Stomach (tissue), 19 donors: ENCODE measurements at places on chromosomes 5 and 9.

- no peak for DNase-seq
- H3K27me3 ChIP-seq, result peaks cover 31% of the 10 kb centered on the region
- no peak overlapping the region for H3K27ac ChIP-seq
- peak overlapping the region; percentile 56 for H3K4me3 ChIP-seq
- H3K4me1 ChIP-seq, result peaks cover 7% of the 10 kb centered on the region
Measured at GRCh38 chr5:141051521-141051866, 320 bp downstream of the PCDHB1 start.

DNA sequence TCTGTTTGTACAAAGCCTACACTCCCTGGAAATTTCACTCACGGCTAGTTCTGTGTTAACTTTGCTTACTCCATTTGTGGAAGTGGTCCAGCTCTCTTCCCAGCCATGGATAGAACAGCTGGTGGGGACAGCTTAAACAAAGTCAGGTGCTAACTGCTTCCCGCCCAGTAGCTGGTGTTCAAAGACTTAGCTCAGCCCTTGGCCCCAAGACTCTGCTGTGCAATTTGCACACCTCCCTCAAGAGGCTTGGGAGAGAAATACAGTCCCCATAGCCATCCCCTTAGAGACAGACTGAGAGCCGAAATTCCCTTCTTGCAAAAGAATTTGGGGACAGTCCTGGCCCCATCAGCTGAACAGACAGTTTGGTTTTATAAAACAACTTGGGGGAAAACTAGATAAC lies 73.8 kb upstream of the RAI14 start:
- no peaks in the 10 kb centered on the region for H3K36me3 ChIP-seq
- H3K27me3 ChIP-seq, result no peaks in the 10 kb centered on the region
- DNase-seq, result no peak
- H3K27ac ChIP-seq, result no peak overlapping the region
- H3K4me3 ChIP-seq, result no peak overlapping the region

DNA sequence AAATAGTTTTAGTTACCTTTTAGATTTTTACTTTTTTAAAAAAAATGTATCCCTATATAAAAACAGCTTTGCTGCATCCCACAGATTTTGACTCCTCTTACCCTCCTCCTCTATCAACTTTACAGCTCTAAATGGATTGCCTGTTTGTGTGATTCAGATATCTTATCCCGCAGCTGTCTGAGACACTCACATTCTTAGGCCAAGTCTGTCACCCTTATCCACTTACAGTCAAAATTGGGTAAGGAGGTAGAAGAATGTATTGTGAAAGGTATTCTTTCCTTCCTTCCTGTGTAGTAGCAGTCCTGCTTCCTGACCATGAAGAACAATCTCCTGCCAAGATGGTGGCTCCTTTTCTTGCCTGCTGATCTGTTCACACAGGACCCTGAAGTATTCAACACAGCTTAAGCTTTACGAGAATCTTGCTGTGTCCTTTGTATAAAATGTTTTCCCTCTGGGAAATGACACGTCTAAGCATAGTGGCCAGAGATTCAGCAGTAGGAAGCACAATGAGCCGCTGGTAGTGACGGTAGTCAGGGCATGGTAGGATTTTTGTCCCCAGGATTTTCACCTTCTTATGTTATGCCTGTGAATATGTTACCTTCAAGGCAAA lies 67.7 kb upstream of the ST8SIA4 start:
- no peak overlapping the region for H3K4me3 ChIP-seq
- no peak overlapping the region for H3K27ac ChIP-seq
- no peaks in the 10 kb centered on the region for H3K36me3 ChIP-seq
- no peaks in the 10 kb centered on the region for H3K27me3 ChIP-seq
- no peaks in the 10 kb centered on the region for H3K4me1 ChIP-seq
- no peak for DNase-seq

DNA sequence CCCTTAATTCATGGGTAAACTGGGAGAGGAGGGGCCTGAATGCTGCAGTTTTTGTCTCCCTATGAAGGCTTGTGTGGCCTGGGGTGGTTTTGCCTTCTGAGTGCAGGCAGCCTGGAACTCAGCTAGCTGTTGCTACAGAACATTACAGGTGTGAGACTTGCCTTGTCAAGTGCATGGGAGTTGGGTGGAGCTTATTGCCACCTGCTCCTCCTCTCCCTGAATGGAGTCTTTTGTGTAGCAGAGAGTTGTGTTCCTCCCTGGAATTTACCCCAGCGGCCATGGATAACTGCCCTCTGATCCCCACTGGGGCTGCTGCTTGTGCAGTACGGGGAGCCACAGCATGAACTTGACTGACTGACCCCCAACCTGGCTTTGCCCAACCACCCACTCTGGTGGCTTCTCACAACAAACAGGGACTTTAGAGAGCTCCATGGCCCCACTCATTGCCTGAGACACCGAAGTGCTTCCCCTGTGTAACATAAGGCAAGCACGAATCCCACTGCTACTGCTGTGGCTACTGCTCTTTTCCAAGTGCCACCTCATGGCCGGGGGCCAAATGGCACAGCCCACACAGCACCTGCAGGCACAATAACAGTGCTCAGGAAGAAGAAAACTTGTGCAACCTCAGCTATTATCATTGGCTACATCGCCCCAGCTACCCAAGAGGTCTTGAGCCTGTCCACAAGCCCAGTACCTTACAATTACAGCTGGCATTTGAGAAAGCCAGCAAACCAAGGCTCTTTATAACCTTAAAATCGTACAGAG lies 942.9 kb downstream of the CDH18 start:
- DNase-seq, result peak; percentile 1
- H3K27me3 ChIP-seq, result no peaks in the 10 kb centered on the region
- no peak overlapping the region for H3K4me3 ChIP-seq

DNA sequence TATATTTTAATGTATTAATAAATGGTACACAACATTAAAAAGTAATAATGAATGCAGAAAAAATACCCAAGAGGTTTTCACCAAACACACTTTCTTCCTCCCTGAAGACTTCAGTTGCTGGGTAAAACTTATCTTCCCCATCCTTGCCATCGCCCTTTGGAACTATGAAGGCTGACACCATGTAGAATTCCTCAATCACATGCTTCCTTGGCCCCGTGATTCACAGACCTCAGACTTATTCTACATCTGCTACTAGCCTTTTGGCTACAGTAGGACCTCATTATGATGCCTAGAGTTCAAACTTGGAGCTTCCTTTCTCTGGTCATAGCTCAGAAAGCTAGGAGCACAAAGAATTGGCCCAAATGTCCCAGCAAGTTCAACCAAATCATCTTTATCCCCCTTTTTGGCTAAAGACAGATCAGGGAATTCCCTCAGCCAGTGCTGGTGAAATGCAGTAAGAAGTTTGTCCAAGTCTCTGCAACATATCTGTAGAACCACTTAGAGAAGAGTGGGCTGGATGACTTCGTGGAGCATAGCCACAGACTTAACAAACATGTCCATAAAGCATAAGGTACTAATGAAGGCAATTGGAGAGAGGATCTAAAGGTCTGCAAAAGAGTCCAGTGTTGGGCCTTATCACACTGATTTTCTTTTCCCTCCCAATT lies 253.5 kb downstream of the SEC61B start:
- DNase-seq, result no peak
- no peaks in the 10 kb centered on the region for H3K4me1 ChIP-seq
- H3K36me3 ChIP-seq, result no peaks in the 10 kb centered on the region
- no peak overlapping the region for H3K27ac ChIP-seq
- no peaks in the 10 kb centered on the region for H3K27me3 ChIP-seq

DNA sequence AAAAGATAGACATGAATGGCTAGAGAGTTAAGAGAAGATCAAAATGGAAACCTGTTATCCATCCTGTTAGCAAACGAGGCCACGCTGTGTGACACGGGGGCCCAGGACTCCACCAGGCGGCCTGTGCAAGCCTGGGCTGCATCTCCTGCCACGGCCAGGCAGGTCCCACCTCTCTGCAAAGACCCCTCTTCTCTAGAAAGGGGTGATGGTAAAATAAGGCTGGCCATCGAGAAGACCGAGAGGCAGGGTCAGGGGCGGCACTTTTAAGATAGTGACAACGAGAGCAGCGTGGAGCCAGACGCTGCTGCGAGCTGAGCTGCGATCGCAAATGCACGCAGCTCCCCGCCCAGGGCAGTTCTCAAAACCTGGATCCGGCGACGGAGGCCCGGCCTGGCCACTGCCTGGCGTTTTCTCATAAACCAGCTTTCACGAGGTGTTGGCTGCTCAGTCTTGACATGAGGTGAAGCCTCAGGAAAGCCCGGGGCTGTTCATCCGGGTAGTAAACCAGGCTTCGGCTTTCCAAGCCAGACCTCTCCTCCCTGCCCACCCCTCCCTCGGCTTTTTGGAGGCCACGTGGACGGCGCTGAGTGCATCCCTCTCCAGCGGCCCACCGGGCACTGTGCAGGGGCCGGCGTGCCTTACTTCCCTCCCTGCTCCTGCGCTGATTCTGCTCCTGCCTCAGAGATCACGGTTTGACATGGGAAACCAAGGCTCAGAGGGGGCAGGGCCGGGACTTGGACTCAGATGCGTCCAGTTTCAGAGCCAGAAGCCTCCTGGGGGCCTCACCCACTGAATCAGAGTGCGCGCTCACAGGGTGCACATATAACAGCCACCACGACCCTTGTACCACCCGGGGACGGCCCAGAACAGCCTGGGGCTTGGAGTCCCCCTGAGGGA lies 151.6 kb upstream of the PHYKPL start:
- peaks cover 4% of the 10 kb centered on the region for H3K4me1 ChIP-seq
- DNase-seq, result no peak
- no peaks in the 10 kb centered on the region for H3K27me3 ChIP-seq
- H3K27ac ChIP-seq, result no peak overlapping the region
- H3K36me3 ChIP-seq, result no peaks in the 10 kb centered on the region

- no peak overlapping the region for H3K27ac ChIP-seq
- no peak overlapping the region for H3K4me3 ChIP-seq
- DNase-seq, result no peak
- H3K4me1 ChIP-seq, result peaks cover 32% of the 10 kb centered on the region
Measured at GRCh38 chr5:59116231-59116865, 533.5 kb downstream of the RAB3C start.

- H3K27ac ChIP-seq, result no peak overlapping the region
- no peaks in the 10 kb centered on the region for H3K27me3 ChIP-seq
- H3K4me1 ChIP-seq, result no peaks in the 10 kb centered on the region
- H3K36me3 ChIP-seq, result no peaks in the 10 kb centered on the region
- no peak overlapping the region for H3K4me3 ChIP-seq
Measured at GRCh38 chr9:99345942-99346341, 123.9 kb downstream of the SEC61B start.

DNA sequence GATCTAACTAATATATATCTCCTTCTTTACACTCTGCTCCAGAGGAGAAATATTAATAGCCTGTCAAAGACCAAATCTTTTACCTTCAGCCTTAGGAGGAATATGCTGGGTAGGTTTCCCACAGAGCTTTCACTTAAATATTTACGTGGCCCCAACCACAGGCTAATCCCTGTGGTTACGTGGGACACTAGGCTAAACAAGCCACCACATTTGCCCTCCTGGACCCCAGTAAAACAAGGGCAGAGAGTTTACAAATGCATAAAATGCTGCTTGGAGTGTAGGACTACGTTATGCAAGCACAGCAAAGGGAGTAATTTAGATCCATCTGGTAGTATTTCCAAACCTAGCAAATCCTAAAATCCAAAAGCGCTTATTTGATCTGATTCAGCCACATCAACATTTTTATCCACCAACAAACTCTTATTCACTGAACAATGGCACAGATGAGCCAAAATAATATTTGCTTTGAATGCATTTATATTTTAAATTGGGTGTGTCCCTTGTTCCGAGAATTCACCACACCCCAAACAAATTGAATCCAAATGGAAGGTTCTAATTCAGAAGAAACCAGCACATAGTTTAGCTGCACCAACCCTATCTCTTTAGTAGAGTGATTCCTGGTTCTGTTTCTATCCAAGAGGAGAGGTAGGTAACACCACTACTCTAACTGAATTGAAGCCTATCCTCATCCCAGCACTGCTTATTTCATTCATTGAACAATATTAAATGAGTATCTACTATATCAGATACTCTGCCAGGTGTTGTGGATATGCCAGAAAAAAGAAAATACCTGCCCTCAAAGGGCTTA lies 179.0 kb downstream of the TSSK1B start:
- DNase-seq, result no peak
- H3K27ac ChIP-seq, result peak overlapping the region; percentile 3
- no peaks in the 10 kb centered on the region for H3K36me3 ChIP-seq
- H3K27me3 ChIP-seq, result no peaks in the 10 kb centered on the region

DNA sequence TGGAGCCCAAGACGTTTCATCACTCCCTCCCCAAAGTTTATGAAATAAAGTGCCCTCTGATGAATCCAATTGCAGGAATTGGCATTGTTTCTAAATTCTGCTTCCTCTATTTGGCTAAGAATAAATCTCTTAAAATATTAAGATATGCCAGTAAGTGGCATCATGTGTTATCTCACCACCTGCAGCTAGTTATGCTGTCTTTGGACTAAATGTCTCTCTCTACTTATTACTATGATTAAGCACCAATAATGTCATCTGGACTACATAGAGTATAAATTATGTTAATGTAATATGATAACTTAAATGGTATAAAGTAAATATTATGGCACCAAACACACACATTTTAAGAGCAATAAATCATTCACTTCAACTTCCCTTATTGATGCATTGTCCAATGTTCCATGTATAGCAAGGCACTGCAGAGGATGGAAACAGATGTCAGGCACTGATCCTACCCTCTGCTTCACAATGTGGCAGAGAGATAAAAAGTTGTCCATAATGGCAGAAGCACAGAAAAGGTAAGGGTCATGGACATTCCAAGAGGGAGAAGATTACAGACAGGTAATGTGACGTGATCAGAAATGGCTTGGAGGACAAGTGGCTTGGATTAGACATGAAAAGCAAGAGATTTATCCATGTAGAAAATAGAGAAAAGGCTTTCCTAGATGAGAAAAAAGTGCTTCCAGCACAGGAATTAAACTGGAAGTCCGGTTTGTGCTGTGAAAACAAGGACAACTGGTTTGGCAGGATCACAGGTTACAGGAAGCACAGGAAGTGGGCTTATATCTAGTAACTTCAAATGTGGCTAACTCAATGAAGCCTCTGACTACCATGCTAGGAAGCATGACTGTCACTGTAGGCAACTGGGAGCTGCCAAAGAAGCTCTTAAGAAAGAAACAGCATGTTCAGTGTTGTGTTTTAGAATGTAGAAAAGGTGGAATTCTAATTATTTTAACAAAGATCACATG lies 26.7 kb downstream of the MARCHF11 start:
- no peaks in the 10 kb centered on the region for H3K36me3 ChIP-seq
- H3K4me3 ChIP-seq, result no peak overlapping the region
- DNase-seq, result no peak
- no peaks in the 10 kb centered on the region for H3K27me3 ChIP-seq
- no peak overlapping the region for H3K27ac ChIP-seq
